ENCODE measurements at places on chromosomes 1 and 21.

DNA sequence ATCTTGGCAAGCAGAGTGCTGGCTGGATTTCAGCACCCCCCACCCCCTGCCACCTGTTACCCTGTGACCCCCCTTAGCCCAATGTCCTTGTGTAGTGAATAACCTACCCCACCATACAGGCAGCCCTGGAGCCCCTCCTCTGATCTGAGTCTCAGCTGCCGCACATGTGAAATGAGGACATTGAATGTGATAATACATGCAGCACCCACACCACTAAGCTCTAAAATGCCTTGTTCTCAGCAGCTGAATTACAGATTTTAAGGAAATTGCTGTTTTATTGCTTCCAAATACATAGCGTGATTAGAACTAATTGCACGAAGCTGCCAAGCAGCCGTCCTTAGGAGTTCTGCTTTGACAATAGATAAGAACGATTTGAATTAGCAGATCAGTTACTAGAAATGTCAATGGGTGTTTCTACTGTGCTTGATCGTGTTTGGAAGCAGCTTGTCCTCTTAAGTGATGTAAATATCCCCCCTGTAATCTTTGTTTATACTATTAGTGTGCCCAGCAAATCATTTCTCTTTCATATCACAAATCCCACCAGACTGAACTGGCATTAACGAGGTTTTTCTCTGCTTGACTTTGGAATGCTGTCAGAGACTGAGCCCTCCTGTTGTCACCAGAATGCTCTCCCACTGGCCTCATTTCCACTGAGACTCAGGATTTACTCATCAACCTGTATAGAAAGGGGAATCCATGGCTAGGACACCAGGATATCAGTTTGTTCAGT is 4.9 kb downstream of the SLAMF8 start:
- DNase-seq, result no peak

DNA sequence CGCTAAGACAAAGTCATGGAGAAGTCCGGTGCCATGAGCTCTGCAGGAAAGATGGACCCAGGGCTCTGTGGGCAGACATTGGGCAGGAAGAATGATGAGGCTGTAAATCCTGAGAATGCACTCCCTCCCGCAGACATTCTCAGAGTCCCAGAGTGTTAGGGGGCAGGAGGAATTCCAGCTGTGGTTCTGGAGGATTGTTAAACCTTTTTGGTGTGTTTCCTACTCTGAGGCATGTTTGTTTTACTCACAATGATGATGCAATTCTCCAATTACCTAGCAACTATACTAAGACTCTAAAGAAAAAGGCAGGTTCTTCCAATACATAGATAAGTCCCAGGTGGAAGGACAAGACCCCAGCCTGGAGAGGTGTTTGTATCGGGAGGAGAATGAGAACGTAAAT is 2.8 kb upstream of the CAPN9 start:
- DNase-seq, result no peak

DNA sequence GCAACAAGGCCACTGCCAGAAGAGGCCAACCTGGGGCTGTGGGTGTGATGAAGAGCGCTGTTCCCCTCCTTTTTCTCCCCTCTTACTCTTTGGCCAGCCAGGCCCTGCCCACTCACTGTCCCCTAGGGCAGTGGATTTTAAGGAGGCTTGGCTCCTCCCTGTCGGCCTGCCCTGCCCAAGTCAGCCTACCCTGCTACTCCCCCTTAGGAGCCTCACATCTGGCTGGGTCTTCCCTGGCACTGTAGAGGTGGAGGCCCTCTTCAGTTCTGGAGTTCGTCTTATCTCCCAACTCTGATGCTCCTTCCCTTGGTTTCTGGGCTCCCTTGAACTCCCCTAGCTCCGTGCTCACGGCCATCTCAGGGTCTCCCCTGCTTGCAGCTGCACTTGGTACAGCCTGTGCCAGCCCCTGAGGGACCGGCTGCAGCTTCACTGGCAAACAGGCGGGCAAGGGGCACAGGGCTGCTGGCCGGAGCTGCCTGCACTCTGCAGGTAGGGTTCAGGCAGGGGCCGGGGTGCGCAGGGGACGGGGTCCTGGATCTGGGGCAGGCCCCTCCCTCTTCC is 4.0 kb downstream of the AMPD2 start:
- no peak for DNase-seq

GRCh38 chr21:37899146-37899545 is 17.1 kb downstream of the KCNJ6 start:
- no peak for DNase-seq

- no peak for DNase-seq
Observed at GRCh38 chr1:9376430-9376829, 83.7 kb downstream of the SPSB1 start.

DNA sequence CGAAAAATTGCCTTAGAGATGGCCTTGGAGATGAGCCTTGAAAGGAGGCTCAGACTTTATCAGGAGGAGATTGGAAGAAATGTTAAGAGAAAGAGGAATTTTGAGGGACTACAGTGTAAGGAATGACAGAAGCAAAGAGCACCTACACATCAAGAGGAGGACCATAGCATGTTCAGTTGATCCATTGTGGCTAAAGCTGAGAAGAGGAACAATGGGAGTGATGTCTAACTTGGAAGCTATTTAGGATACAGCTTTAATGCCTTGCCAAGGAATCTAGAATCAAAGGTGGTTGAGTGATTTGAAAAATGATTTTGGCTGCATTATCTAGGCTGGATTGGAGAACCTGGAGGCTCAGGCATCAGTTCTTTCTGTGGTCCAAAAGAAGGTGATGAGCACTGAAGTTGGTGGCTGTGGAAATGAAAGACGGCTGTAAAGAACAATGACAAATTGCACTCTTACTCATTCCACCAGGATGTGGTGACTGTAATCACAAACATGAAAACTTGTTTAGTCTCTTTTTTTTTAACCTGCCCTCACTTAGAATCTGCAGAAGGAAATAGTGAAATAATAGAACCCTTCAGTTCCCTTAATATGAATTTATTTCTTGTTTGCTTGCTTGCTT is 11.3 kb downstream of the FAM20B start:
- DNase-seq, result no peak
